Umbilical cord (tissue), 2 donors: ENCODE measurements at places on chromosomes 3 and 15. TPM values are rescaled to one million over a fixed set of nuclear protein-coding genes. Genes with fewer than 3 reads are reported as not detected.

- DNase-seq: no peak
Observed at GRCh38 chr3:132083583-132084279, 48.9 kb upstream of the CPNE4 start.

DNA sequence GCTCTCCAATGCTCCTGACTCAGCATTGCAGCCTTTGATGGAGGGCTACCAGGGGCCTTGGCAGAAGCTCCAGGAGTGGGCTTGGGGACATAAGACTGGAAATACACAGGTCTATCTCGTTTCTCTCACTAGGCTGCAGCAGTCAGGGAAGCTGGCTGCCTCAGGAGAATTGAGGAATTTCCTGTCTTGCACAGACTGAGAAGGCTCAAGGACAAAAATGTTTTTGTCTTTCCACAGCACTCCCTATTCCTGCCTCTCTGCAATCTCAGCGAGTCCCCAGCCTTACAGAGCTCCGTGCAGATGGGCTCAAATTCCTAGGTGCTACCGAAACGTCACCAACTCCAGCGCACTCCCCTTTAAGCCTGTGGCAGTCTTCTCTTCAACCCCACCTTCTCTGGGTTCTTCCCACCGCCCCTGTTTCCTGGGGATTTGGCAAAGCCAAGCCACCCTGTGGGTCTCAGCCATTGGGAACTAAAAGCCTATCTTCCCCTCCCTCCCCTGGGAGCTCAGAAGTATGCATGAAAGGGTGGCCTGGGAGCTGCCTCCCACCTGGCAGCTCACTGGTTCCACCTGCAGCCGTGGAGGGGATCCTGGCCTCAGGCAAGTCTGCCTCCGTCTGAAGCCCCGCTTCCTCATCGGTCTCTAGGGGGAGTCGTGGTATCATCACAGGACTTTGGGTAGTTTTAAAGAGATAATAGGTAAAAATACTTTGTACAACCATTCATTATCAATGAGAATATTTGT lies 322.6 kb upstream of the FRG2C start:
- DNase-seq: no peak

- no peak for DNase-seq
Observed at GRCh38 chr15:43867096-43867495, 40.3 kb downstream of the WDR76 start.

DNA sequence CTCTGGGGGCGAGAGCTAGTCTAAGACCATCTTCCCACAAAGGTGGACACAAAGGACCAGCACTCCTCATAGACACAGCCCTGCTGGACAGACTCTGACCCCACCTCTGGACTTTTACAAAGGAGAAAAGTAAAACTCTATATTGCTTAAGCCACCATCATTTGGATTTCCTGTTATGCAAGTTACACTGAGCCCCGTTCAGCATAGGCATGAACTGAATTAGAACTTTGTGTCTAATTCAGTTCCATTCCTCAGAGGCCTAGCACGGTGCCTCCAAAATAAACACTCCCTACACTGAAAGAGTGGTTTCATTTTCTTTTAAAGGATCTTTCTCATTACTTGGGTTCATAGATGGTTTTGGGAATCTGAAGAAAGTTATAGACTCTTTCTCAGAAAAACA lies 79.2 kb upstream of the OCA2 start:
- DNase-seq: no peak

DNA sequence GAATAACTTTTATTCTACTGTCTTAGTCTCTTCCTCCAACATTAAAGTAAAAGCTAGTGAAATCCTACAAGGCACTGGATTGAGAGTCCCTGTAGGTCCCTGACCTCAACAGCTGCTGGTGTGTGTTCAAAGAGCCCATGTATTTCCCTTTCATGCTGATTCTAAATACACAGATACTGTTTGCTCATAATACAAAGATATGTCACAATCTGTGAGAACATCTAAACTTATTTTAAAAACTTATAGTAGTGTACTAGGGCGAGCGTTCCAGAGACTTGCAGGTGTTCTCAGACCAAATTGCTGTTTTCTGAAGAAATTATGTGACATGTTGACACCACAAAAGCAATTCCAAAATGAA lies 145.9 kb upstream of the LIPC start:
- DNase-seq: no peak

The PPM1L gene
- 10.1 TPM for total RNA-seq

The NFKBIZ gene
- total RNA-seq: 270 TPM

The UROC1 gene
- total RNA-seq: 0.48 TPM

The TMEM40 gene
- total RNA-seq: 4.8 TPM

The PLCH1 gene
- total RNA-seq: 5.1 TPM

The PEX5L gene
- 3.9 TPM for total RNA-seq
